ENCODE measurements at places on chromosomes 16 and 17.
A peak's percentile ranks its signal among the peaks of the same experiment; 100 is the strongest.

GRCh38 chr16:23900480-23901177 lies 64.8 kb downstream of the PRKCB start:
- DNase-seq, result no peak

- DNase-seq, result peak; percentile 66
Observed at GRCh38 chr17:1649844-1650501, at the start of gene RILP. Gene RILP (minus strand): TSS chr17:1649866. CDS start chr17:1649804, 62 bp downstream.

DNA sequence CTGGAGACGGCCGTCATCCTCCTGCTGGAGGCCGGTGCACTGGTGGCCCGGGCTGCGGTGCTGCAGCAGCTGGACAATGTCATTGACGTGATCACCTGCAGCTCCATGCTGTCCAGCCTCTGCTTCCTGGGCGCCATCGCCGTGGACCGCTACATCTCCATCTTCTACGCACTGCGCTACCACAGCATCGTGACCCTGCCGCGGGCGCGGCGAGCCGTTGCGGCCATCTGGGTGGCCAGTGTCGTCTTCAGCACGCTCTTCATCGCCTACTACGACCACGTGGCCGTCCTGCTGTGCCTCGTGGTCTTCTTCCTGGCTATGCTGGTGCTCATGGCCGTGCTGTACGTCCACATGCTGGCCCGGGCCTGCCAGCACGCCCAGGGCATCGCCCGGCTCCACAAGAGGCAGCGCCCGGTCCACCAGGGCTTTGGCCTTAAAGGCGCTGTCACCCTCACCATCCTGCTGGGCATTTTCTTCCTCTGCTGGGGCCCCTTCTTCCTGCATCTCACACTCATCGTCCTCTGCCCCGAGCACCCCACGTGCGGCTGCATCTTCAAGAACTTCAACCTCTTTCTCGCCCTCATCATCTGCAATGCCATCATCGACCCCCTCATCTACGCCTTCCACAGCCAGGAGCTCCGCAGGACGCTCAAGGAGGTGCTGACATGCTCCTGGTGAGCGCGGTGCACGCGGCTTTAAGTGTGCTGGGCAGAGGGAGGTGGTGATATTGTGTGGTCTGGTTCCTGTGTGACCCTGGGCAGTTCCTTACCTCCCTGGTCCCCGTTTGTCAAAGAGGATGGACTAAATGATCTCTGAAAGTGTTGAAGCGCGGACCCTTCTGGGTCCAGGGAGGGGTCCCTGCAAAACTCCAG lies 1.1 kb downstream of the MC1R start:
- DNase-seq, result no peak

- DNase-seq, result no peak
Observed at GRCh38 chr17:39669897-39670735, 1.9 kb downstream of the PNMT start.

DNA sequence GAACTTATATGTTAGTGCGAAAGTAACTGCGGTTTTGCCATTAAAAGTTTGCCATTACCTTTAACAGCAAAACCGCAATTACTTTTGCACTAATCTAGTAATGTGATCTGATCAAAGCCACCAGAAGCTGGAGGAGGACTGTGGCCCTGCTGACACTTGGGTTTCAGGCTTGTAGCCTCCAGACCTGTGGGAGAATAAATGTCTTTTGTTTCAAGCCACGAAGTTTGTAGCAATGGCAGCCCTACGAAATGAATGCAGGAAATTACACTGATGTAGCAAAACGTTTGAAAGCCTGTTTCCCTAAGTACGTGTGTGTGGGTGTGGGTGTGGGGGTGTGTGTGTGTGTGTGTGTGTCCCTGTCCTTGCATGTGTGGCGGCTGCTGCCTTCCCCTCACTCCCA lies 66.6 kb downstream of the WSB1 start:
- DNase-seq, result peak; percentile 37

All from KBM-7 (cell line).